ENCODE measurements at places on chromosomes 3 and 15.

- no peak for DNase-seq
Measured at GRCh38 chr3:58004973-58005372, 3.2 kb upstream of the FLNB start.

GRCh38 chr3:42729404-42730145, 27.0 kb upstream of the HHATL start:
- peak; percentile 10 for DNase-seq

- DNase-seq: no peak
Measured at GRCh38 chr3:40843851-40844548, 319.2 kb downstream of the ZNF621 start.

- DNase-seq: no peak
Measured at GRCh38 chr3:37762286-37762685, 99.4 kb upstream of the CTDSPL start.

GRCh38 chr15:57647791-57648130, 56.1 kb downstream of the MYZAP start:
- DNase-seq: peak; percentile 32

GRCh38 chr3:106157411-106157810, 288.6 kb upstream of the CBLB start:
- DNase-seq: no peak

DNA sequence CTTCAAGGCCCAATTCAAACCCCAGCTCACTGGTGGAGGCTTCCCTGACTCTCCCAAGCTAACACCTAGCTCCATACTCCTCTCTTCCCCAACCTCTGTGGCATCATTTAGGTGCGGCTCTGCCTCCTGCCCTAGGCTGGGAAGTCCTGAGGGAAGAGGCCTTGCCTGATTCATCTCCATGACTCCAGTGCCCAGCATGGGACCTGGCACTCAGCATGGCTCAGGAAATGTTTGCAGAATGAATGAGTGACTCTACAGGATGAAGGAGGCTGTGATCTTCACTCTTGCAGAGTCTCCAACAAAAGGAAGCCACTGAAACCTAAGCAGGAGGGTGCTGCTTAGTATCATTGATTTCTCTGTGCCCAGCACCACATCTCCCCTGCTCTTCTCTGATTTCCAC, 34.5 kb upstream of the INSYN1 start:
- no peak for DNase-seq

DNA sequence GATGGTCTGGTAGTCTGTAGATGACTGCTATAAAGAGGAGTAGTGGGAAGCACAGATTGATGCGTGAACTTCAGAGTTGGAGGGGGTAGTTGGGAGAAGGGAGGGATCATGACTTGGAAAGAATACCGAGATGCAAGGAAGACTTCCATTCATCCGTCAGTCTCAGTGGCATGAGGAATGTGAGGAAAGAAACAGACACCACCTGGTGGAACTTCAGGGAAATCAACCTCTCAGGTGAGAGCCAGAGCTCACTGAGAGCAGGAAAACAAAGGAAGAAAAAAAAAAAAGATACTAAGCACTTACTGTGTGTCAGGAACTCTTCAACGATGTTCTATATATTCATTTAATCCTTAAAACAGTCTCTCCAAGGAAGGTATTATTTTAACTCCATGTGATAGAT, 172.4 kb downstream of the OXSM start:
- no peak for DNase-seq

DNA sequence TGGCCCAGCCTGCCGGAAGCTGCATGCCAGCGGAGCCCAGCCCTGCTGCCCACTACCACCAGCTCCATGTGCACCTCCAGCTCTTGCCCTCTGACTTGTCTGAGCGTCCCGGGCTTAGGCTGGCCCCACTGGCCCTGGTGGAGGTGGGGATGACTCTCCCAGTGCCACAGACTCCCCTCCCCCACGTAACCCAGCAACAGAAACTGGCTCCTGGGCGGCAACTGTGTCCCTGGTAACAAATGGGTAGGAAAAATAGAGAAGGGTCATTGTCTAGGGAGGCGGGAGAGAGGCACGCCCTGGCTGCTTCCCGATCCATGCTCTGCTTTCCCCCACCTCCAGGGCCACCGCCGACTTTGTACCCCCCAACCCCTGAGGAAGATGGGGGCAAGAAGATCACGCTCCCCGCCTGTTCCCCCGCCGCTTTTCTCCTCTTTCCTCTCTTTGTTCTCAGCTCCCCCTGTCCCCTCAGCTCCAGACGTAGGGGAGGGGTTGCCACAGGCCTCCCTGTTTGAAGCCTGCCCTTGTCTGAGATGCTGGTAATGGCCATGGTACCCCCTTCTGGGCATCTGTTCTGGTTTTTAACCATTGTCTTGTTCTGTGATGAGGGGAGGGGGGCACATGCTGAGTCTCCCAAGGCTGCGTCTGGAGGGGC, 10.8 kb upstream of the SEMA3B start:
- no peak for DNase-seq

DNA sequence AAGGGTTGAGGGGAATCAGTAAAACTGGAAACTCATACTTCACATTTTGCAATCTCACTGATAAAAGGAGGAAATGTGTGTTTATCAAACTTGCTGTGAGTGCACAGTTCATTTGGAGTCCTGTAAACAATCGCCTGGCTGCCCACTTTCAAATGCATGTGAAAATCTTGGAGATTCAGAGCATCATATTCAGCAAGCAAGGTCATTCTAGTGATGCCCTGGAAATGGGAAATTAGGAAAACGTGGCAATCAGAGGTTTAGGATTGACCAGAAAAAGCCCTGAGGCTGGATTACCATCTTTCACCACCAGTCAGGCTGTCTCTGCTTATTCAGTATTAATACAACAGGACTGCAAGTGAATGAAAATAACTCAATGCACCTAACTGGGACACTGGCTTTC, 23.9 kb downstream of the DPH6 start:
- DNase-seq: no peak

GRCh38 chr15:34436126-34436955, 1.3 kb downstream of the GOLGA8A start:
- DNase-seq: no peak

GRCh38 chr15:63172851-63173451, 15.7 kb upstream of the RPS27L start:
- DNase-seq: no peak

GRCh38 chr3:13083898-13084297, 10.7 kb upstream of the IQSEC1 start:
- DNase-seq: no peak

- peak; percentile 59 for DNase-seq
Measured at GRCh38 chr3:81581966-81582599, 179.4 kb downstream of the GBE1 start.

DNA sequence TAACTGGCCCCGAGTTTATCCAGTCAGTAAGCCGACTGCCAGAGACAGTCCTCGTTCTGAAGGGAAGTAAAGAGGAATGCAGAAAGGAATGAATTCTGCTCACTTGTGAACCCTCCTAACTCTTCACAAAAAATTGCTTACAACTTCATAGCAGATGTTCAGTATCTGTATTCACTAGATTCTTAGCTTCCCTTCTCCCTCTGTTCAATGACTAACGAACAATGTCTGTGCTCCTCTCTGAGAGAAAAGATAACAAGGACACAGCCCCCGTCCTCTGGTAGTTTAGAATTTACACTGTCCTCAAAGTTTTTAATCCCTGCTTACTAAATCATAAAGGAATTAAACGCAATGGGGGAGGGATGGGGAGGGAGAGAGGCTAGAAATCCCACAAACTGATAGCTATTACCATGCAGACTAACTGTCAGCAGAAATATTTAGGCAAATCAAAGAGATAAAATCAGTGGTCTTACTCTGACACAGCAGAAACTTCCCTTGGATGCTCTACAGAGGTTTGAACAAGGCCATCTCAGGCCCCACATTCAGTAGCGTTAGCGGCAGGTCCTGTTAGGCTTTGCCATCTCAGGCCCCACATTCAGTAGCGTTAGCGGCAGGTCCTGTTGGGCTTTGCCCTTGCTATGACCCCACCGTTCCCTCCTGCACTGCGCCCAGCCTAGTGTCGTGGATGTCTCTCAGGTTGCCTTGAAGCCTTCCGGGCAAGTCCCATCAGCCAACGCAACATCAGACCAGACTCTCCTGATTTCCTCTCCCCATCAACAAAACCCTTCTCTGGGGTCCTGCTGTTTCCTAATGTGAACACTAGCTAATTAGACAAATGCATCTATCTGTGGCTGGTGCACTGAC, 23.4 kb downstream of the NRROS start:
- DNase-seq: no peak

- no peak for DNase-seq
Measured at GRCh38 chr3:88101142-88101541, 42.1 kb downstream of the ZNF654 start.

DNA sequence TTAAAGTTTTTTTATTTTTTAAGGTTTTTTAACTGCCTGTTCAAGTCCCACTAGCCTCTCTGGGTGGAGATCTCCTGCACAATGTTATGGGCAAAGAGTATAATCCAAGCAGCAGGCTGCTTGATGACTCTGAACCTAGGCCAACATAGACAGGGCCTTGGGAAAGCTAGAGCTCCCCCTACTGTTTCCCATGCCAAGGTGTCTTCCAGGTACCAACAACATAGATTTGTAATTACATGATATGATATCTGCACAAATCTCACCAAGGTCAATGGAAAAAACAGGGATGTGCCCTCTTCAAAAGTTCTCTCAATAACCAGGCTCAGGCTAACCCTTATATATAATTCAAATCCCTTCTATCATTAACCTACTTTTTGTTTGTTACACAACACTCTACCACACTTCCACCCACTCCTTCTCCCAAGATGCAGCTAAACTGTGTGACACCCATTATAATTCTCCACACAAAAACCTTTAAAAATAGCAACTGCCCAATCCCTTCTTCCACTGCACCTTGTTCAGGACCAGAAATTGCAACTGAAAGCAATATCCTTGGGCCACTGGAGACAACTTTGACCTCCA, 43.8 kb downstream of the RBM15B start:
- DNase-seq: peak; percentile 74

DNA sequence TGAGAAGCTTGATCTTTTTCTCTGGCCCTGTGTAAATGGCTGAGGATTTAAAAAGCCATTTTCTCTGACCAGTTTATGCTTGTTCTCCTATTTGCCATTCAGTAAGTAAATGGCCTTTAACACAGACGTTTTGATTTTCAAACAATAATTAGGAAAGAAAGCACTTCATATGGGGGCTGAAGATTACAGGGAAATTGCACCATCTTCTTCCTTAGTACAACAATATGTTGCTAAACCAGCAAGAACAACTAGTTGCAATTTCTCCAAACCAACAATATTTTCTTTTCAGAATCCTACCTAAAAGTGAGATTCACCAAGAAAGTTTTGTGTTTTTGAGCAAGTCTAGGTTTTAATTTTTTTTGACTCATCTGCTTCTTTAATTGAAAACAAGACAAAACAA, 80.5 kb upstream of the CCNL1 start:
- no peak for DNase-seq

Data from testis (tissue), 5 donors.